ENCODE measurements at places on chromosomes 3 and 15.

DNA sequence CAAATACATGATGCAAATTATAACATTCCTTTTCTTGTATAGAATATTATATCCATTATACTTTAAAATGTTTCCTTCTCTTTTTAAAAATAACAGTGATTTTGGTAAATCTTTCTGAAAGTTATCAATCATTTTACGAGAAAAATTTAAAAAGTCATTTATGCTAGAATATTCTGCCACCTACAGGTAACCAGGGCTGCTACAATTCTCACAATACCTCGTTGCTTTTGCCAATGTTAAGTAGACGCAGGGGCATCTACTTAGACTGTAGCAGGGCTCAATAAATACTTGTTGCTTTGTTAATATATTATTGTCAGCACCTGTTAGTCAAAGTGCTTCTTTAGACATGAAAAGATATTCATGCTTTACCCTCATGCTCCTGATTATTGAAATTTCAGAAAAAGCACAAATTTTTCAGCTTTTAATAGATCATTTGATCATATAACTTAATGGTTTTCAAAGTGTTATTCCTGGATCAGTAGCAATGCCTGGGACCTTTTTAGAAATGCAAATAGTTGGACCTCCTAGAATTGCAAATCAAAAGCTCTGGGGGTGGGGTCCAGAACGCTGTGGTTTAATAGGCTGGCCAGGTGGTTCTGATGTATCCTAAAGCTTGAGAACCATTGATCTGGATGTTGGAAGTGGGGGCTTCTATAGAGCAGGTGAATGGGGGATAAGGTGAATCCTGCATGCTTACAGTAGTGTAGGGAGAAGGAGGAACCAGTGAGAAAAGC is 223.6 kb upstream of the PDZRN3 start:
- no peak for DNase-seq

- no peak for DNase-seq
These were observed 11.9 kb upstream of the TF start for GRCh38 chr3:133734305-133734704.

GRCh38 chr3:64011685-64012084 is 11.6 kb downstream of the PSMD6 start:
- DNase-seq = no peak

DNA sequence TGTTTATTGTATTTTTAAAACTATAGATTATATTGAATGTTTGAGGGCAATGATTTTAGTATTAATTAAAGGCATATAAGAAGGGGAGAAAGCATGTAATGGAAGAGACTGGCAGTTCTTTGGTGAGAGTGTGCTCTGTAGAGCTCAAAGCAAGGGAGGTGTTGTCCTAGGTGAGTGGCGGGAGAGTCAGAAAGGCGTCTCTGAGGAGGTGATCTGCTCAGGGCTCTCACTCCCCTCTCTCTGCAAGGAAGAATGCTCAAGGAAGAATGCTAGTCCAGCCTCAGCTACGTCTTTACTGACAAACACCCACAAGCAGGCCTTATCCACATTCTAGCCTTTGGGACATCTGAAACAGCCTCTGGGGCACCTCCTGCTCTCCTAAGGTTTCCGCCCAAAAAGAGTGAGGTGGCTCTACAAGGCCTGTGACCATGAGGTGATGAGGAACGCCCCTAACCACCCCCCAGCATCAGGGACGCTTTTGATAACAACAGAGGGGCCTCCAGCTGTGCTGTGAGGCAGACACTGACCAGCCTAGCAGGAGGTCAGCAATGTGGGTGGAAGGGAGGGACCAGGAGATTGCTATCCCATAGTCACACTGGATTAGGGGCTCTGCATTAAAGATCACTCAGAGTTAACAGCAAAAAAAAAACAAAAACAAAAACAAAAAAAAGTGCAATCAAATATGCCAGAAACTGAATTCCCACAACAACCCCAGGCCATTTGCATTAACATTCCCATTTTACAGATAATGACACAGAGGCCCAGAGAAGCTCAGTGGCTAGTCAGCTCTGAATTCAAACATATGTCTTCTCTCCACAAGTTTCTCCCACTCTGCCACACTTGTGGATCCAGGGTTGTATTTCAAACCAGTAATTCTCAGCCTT is 202.2 kb upstream of the CTNNB1 start:
- DNase-seq = no peak

GRCh38 chr3:56986347-56986746 is 74.1 kb upstream of the SPATA12 start:
- no peak for DNase-seq

DNA sequence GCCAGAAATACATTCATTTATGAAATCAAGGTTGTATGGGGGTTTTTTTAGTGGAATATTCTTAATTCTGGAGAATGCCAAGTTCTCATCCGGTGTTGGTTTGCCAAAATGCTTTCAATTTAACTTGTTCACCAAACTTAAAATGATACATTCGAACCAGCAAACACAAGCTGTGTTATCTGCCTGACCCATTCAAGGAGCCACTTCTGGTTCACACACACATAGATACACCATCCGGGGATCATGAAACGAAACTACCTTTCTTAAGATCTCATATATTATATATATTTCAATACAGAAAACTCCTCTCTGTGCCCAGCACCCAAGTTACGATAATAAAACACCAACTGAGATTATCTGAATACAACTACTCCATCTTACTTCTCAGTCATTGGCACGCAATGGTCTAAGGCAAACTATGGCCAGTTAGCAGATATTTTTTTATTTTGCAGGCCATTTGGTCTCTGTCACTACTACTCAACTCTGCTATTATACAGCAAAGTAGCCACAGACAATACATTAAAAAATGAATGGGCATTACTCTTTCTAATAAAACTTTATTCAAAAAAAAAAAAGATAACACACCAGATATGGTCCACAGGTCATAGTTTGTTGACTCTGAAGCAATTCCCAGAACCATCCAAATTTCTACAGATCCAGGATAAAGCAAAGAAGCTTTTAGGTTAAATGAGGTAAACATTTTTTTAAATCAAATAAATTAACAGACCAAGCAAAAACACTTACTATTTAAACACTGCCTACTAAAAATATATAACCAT is 89.6 kb downstream of the TBL1XR1 start:
- no peak for DNase-seq

- no peak for DNase-seq
These were observed at the start of gene PIGZ for GRCh38 chr3:196968233-196969133. Gene PIGZ, minus strand, starts transcription at chr3:196968833. Its CDS starts 16,802 bp downstream, at chr3:196952031.

GRCh38 chr15:50229336-50229735 is 36.2 kb downstream of the HDC start:
- no peak for DNase-seq

GRCh38 chr3:115804200-115804599 is 180.9 kb downstream of the GAP43 start:
- no peak for DNase-seq

- DNase-seq = no peak
These were observed 62.6 kb downstream of the AKAP13 start for GRCh38 chr15:85443046-85443445.

DNA sequence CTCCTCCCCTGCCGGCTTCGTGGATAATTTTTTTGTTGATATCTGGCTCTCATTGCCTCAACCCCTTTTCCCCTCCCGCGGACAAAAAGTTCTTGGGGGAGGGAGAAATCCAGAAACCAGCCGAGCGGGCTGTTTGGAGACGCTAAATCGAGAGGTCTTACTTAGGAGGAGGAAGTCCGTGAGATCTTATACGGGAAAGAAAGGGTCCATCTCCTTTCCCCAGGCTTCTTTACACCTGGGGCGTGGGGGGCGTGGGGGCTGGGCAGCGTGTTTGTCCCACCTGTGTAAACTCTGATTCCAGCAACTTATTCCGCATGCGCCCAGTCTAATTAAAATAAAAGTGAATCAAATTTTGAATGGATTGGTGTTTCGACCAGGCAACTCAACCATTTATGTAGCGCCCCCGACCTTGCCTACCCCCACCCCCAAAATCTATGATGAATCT is 364 bp upstream of the CADPS start:
- no peak for DNase-seq

GRCh38 chr3:151012753-151013152 is 40.2 kb upstream of the CLRN1 start:
- DNase-seq = no peak

- DNase-seq = no peak
These were observed 19.2 kb upstream of the TOP2B start for GRCh38 chr3:25683882-25684281.

DNA sequence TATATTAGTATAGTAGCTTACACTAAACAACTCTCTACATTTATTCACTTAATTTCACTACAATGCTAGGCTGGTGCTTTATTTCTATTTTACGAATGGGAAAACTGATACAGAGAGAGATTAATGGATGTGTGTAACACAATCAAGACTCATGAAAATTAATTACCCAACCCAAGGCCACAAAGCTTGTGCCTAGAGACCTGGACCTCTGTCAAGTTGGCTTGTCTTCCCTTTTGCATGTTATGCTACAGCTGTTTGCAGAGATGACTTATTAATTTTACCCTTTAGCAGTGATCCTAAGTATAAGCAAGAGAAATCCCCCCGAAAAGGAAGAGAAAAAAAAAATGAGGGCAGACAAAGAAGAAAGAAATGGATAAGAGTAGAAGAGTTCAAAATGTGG is 162.5 kb downstream of the C3orf38 start:
- DNase-seq = no peak

- DNase-seq = no peak
These were observed 160.1 kb downstream of the OR4M2 start for GRCh38 chr15:22240403-22240802.

- no peak for DNase-seq
These were observed 1142.1 kb upstream of the CADM2 start for GRCh38 chr3:83816653-83817052.

DNA sequence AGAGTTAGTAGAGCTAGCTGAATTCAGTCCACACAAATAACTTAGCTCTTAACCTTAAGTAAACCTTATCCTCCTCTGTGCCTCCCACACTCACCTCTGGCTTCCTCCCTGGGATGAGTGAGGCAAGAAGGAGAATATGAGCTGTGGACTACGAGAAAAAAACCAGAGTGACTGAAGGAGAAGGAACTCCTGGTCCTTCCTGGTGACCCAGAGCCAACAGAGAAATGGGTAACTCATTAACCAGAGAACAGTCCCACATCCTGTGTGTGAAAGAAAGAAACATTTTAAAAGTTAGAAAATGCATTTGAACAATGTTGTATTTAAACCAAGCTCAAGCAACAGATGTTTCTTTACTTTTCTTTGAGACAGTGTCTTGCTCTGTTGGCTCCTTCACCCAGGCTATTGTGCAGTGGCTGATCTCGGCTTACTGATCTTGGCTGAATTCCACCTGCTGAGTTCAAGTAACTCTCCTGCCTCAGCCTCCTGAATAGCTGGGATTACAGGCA is 27.5 kb upstream of the FAM81A start:
- DNase-seq = no peak

- DNase-seq = no peak
These were observed 25.7 kb downstream of the ATOSA start for GRCh38 chr15:52653431-52653964.

DNA sequence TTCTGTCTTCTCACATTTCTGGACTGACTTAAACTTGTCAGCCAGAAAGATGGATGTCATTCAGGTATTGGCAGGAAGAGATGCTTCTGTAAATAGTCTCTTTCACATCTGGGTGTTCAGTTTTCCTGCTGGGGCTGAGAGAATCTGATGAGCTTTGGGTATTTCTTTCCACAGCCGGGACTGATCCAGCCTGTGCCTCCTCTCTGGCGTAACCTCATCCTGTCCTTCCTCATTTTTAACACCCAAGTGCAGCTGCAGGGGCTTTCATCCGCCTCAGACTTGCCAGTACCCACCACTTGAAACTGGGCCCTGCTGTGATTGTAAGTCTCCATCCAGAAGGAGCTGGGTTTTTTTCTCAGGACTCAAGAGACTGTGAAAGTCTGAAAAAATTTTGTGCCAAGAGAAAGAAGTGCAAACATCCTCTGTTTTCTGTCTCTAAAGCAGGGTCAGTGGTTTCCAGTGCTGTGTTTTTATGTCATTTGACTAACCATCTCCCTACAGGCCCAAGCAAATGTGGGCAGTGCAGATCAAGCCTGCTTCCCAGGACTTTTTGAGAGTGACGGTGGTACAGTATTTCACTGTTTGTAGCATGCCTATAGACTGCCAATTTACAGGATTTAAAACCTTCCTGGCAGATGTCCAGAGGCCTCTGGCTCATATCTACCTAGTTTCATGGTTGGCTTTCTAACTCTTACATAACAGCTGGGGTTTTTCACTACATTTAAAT is 342.7 kb downstream of the PTPRG start:
- no peak for DNase-seq

DNA sequence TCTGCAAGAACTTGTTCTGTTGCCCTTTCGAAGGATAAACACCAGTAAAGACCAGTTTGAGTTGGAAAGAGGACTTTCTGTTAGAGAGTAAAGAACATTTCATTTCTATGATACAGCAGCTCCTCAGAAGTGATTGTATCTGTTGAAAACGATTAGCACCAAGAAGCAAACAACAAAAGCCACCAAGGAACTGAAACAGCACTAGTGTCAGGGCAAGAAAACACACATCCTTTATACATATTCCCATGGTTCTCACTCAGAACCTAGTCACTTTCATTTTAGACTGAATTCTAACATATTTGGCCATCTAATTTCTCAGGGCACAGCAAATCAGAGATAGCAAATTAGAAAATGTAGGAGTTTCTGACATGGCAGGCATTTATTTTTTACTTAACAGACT is 116.1 kb downstream of the ATP1B3 start:
- DNase-seq = no peak

DNA sequence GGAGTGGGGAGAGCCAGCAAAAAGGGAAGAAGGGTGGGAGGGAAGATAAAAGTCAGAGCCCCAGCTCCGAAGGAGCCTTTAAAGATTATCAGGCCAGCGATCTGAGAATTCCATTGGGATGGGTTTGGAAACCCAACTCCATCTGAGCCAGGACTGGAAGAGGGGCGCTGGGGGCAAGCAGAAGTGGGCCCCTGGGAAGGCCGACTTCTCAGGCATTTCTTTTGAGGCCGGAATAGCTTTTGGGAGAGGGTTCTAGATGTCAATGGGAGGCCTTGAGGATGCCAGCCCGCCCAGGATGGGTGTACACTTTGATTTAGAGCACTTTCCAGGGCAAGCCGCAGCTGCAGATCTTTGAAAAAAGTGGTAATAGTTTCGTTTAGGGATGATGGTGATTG is 6.6 kb upstream of the SOX2 start:
- DNase-seq = no peak

- DNase-seq = no peak
These were observed 5.2 kb downstream of the CCNL1 start for GRCh38 chr3:157154563-157155330.

DNA sequence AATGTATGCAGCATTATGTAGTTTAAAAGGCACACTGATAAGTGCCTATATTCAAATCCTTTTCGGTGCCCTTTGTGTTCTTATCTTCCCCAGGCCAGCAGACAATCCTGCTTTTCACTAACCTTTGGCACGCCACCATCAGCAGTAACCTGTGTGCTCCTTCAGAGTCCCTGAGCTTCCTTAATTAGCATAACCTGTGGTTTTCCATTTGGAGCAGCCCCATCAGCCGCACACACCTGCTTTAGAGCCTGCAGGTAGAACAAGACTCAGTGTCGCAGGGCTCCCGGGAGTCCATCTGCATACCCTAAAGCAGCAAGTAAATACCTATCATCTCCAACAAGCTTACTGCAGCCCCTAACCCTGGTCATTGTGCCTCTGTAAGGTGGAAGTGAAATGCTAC is 755.1 kb downstream of the ROBO2 start:
- DNase-seq = no peak

Measured in SIG-M5 (cell line).